ENCODE measurements at places on chromosomes 1 and 21. TPM values are rescaled to one million over a fixed set of nuclear protein-coding genes. Genes with fewer than 3 reads are reported as not detected.
A peak's percentile ranks its signal among the peaks of the same experiment; 100 is the strongest.

Gene RASSF5
- 239 TPM for total RNA-seq

Gene SPRR2A
- total RNA-seq = not detected

DNA sequence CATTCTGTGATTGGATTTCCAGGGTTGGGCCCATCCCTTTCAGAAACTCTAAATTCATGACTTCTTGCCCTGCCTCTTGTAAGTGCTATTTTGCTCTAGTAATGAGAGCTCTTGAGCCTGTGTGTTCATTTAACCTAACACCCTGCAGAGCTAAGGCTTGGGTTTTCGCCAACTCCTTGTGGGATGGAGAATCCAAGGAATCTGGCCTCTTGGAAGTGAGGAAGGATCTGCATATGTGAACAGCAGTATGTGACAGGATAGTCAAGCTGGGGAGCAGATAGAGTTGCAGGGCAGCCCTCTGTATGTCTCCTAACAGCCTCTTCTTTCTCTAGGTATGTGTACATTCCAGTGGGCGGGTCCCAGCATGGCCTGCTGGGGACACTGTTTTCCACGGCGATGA, 258.9 kb downstream of the HHAT start:
- no peak for DNase-seq

Gene NHLH1
- 0.32 TPM for total RNA-seq

GRCh38 chr1:904310-904950, 19.3 kb upstream of the SAMD11 start:
- DNase-seq = peak; percentile 91

DNA sequence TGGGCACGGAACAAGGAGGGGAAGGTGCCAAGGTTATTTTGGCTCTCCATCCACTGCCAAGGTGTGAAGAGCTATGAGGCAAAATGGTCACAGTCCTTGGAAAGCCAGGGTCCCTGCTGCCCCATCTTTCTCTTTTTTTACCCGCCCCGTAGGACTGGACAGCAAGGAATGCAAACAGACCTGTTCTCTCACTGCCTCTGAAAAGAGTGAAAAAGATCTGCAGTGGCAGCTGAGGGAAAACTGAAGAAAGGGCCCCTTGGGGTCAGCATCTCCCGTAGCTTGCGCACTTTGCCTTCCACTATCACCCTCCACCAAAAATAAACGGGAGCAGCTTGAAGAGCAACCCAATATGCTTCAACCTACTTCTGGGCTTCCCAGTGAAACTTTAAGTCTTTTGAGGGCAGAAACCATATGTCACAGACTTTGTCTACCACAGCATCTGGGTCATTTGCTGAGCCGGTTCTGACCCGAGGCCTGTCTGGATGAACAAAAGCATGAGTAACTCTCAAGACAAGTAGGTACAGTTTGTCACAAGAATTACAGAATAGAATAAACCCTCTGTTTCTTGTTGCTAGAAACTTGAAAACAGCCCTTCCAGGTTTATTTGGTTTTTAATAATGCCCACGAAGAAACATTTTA, 9.4 kb upstream of the KIF14 start:
- no peak for DNase-seq

- DNase-seq = peak; percentile 54
Observed at GRCh38 chr1:28640766-28641165, 2.1 kb downstream of the TAF12 start.

GRCh38 chr1:28180306-28181305, 4.1 kb upstream of the PTAFR start:
- DNase-seq = no peak

GRCh38 chr1:40264354-40264781, 6.3 kb downstream of the ZMPSTE24 start:
- DNase-seq = peak; percentile 48

- DNase-seq = no peak
Observed at GRCh38 chr1:76510672-76511557, 356.4 kb upstream of the ST6GALNAC5 start.

- DNase-seq = no peak
Observed at GRCh38 chr1:51231120-51231519, 5.0 kb upstream of the RNF11 start.

Gene SERTAD4
- total RNA-seq = not detected

Gene DNTTIP2
- total RNA-seq = 82.8 TPM

DNA sequence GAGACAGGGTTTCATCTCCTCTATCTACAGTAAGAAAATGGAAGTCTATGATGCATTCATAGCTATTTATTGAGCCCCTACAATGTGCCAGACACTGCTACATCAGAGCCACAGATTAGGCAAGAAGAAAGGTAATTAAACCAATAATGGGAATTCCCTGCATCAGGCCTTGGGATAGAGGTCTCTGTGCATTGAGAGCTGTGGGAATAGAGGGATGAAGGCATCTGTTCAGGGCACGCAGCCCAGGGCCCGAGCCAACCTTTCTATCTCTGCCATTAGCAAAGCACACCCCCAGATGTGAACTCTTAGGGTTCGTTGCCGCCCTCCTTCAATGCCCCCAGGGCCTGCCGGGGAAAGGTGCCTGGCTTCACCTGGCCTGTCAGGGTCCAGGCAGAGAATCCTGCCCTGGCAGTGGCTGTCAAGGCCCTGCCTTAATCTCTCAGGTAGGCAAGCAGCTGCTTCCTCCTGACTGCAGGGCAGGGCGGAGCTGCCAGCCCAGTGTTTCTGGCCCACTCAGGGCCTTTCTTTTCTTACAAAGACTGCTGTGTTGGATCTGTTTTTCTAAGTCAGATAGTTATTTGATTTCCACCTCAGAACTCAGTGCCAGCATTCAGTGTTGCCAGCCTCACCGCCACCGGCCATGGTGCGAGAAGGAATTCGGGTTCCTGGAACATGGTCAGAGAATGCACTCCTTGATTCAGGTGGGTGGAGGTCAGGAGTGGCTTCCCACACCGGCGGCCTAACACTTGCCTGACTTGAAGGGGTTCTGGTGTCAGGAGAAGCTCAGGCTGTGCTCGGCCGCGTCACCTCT, 76.1 kb downstream of the PGM1 start:
- DNase-seq = no peak

Gene OTUD7B
- 18.5 TPM for total RNA-seq

Gene KIF26B
- 0.16 TPM for total RNA-seq

DNA sequence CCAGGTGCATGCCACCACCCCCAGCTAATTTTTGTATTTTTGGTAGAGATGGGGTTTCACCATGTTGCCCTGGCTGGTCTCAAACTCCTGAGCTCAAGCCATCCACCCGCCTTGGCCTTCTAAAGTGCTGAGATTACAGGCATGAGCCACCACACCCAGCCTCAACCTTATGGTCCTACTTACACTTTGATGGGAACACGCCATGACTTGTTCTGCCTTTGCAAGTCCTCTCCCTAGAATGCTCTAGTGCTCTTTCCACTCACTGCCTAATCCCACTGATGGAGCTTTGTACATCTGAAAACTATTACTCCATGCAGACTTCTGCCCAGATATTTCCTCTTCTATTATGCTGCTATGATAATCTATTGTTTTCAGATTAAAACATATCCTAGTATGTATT, 174.3 kb downstream of the DAB1 start:
- no peak for DNase-seq

DNA sequence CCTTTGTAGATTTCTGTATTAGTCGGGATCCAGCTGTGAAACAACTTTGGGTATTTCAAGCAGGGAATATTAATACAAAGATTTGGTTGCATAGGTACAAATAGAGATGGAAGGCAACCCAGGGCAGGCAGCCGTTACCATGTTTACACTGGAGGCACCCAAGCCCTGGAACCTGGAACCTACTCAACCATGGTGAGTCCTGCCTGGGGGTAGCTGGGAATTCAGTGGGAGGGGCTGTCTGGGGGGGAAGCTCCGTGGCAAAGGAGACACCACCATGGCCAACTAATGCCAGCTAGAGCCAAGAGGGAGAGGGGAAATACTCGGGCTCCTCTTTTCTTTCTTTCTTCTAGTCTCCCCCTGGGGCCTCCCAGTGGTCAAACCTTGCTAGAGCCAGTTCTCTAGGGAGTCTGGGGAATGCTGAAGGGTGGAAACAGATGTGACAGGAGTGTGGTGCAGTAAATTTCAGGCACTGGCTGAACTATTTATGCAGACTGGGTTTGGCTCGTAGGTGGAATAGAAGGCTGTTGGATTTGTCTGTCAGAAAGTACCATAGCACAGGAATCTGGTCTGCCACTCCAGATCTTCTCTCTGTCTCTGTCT, 91.9 kb upstream of the CACNA1E start:
- DNase-seq = no peak

DNA sequence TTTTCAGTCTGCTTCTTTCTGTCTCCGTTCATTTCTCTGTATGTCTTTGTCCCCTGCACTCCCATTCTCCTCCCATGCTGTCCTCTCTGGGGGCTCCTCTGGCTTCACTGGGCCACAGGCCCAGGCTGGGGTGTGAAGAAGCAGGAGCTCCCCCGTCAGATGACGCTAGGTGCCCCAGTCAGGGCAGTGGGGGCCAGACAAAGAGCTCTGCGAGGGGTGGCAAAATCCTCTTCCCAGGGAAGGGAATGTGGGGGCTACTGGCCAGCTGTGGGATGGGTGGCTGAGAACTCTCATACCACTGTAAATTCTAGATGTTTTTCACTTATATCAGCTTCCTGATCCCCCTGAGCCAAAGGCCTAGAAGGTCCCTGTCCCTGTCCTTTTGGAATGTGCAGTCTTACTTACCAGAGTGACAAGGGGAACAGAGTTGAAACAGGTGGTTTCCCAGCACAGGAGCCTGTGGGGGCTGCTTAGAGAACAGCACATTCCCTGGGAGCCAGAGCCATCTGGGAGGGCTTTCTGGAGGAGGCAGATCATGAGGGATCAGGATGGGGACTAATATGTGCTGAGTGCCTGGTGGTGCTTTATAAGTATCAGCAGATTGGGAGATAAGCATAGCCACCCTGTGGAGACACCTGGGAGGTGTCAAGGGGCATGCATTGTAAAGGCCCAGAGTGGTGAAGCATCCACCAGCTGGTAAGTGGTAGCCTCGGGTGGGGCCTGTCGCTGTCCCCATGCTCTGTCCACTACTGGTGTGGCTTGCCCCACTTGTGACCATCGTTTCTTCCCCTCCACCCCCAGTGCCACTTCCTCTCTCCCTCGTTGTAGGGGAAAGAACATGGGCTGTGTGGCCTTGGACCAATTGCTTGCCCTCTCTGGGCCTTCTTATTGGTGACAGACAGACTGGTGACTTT, 10.1 kb upstream of the PADI1 start:
- DNase-seq = no peak

DNA sequence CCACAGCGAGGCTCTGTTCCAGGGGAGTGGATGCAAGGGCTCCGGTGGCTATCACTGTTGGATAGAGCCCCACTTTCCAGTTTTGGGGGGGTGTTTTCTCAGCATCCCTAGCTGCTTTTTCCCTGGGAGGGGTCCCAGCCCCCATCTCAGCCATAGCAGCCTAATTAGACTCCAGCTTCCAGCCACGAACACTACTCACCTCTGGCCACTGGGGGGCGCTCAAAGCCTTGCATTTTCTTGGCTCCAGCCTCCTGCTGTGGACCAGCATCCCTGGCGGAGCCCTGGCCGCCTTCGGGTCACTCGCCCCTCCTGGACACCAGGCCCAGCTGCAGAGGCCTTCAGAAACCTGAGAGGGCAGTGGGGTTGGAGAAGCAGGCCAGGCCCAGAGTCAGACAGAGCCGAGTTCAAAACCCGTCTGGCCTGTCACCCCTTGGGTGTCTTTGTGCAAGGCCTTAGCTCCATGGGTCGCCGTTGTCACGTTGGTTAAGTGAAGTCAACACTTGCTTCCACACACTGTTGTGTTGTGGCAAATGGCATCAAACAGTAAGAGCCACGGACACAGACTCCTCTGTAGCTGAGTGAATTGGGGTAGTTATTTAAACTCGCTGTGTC, 93.5 kb upstream of the ACTL8 start:
- peak; percentile 82 for DNase-seq

DNA sequence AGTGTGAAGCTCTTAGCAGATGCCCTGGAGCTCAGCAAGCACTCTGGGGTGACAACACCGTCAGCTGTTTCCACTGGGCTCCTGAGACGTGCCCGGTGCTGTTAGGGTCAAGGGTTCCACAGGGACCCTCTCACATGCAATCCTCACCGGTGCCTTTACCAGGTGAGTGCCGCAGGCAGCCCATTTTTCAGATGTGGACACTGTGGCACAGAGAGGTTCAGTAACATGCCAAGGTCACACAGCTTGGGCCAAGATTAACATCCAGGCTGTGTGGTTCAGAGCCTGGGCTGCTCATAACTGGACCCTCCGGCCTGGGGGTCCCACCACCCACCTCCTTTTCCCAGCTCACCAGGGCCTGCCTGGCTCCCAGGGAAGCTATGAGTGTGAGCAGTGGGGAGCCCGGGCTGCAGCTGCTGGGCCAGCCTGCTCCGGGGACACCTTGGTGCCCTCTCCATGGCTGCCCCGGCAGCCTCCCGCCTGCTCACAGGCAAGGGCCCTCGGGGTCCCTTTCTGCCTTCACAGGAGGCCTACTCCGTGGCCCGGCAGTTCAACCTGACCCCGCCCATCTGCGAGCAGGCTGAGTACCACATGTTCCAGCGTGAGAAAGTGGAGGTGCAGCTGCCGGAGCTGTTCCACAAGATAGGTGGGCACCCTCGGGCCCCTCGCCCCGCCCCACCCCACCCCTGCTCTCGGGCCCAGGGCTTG, 49.3 kb downstream of the KCNAB2 start:
- DNase-seq = peak; percentile 6

- no peak for DNase-seq
Observed at GRCh38 chr1:180182643-180183311, 28.1 kb downstream of the QSOX1 start.

Gene IL24
- 10.7 TPM for total RNA-seq

DNA sequence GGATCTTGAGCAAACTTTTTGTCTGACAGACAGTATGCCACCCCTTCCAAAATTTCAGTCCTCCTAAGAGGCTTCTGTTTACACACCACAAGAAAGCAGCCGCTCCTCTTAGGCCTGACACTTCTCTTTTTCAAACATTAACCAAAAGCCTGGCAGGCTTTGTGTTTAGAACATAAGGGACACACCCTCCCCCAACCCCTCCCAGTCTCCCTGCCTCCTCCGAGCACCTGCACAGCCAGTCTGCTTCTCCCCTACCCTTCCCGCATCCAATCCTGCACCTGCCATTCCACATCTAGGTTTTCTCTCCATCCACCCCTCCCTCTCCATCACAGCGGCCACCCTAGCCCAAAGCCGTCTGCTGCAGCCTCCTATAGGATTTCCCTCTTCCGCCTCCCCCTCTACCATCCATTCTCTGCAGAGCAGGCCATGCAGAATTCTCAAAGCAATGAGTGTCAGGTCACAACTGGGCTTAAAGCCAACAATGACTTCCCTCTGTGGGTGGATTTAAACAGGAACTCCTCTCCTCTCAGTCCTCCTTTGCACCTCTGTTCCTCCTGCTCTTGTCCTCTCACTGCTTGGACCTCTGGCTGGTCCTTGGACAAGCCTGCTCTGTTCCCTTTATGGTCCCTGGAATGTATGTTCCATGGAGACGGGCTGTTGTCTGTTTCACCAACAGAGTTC, 478.2 kb downstream of the NPHP4 start:
- DNase-seq = no peak

- no peak for DNase-seq
Observed at GRCh38 chr1:224779536-224779935, 149.9 kb upstream of the DNAH14 start.

- DNase-seq = no peak
Observed at GRCh38 chr1:10045480-10046355, 13.0 kb downstream of the UBE4B start.

Gene OR13G1
- not detected for total RNA-seq

Gene CNKSR1
- 3.2 TPM for total RNA-seq

Gene OR6K2
- not detected for total RNA-seq

All from activated CD4-positive, alpha-beta T cell treated with anti-CD3 and anti-CD28 coated beads for 36 hours (primary cell).